ENCODE measurements at places on chromosomes 1 and 21. TPM values are rescaled to one million over a fixed set of nuclear protein-coding genes. Genes with fewer than 3 reads are reported as not detected.

NKAIN1 gene
- total RNA-seq, result 0.39 TPM

DNA sequence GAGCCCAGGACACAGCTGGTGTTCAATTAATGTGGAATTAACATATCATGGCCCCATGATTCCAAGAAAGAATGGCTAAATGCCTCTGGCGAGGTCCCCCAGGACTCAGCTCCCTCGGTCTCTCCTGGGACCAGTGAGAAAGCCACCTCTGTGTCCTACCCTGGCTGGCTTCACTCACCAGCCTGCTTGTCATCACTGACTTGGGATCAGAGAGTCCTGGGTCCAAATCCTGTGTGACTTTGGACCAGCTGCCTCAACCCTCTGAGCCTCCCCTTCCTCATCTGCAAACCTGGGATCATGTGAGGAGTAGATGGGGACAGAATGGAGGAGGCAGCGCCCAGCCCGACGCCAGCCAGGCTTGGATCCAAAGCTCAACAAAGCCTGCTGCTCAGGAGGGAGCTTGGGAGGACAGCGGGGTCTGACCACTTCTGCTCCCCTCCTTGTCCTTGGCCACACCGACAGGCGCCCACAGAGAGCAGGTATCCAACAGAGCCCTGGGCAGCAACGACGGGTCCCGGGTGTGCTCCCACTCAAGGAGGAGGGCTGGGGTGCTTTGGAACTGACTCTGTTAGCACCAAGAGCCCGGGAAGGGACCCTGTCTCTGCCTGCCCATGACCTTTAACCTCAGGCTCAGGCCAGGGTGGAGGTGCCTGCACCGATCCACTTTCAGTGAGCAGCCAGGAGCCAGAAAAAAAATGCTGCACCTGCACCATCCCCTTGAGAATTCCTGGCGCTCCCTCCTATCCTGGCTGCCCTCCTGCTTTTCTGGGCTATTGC lies 3.2 kb downstream of the SH2D5 start:
- no peak for DNase-seq

DNA sequence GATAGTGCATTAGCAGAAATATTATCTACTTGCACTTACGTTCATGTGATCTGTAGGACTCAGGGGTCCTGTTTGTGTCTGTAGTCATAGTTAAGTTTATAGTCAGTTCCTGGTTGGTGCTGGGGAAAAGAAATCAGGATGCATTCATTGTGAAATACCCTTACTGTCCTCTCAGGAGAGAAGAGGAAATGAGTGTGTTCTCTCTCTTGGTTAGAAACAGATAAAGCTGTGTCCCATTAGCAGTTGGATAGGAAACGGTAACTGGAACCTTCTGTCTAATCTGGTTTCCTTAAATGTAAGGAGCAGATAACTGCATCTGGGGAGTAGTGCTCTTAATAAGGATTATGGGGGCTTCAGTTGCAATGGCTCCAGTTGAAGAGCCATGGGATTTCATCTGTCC lies 8.9 kb downstream of the SDCCAG8 start:
- peak; percentile 42 for DNase-seq

DNA sequence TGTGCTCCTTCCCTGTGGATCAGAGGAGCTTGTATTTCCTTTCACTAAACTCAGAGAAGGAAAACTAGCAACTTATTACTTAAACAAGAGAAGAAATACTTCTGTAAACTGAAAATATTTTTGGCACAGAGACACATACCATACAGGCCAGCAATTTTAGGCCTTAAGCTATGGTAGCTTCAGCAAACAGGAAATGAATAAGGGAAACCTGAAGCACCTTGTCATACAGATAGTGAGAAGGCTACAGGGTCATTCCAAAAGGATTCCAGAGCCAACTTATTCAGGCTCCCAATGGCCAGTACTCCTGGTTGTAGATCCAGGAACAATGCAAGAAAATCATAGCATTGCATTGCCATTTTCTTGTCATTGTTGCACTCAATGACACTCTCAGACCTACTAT lies 9.1 kb upstream of the KYAT3 start:
- no peak for DNase-seq

S100A7A gene
- 0.30 TPM for total RNA-seq

GRCh38 chr1:66777831-66778230 lies 23.2 kb downstream of the INSL5 start:
- DNase-seq, result no peak

EMC1 gene
- total RNA-seq, result 32.5 TPM

DNA sequence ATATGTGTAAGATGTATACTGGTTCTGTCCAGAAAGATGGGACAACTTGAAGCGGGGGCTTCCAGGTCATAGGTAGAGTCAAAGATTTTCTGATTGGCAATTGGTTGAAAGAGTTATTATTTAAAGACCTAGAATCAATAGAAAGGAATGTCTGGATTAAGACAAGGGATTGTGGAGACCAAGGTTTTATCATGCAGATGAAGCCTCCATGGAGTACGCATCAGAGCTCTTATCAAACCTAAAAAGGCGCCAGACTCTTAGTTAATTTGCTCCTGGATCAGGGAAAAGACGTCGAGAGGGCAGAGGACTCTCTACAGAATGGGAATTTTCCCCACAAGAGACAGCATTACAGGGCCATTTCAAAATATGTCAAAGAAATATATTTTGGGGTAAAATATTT lies 23.7 kb upstream of the ETV3 start:
- no peak for DNase-seq

DNA sequence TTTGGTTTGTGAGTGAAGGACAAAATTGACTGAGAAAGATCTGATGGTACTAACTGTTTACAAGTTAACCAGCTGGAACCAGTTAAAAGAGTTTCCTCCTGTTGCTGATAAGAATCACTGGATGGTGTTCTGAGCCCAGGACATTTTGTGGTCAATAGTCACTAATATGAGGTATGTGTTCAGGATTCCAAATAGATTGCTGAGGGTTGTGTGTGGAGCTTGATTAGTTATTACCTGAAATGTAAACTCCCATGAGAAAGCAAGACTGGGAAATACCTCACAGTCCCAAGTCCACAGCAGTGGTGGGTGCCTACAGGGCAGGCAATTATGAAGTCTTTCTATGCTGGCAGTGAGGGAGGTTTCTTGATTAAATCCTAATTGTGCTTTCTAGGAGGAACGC lies 164.6 kb downstream of the DNM3 start:
- no peak for DNase-seq

DNA sequence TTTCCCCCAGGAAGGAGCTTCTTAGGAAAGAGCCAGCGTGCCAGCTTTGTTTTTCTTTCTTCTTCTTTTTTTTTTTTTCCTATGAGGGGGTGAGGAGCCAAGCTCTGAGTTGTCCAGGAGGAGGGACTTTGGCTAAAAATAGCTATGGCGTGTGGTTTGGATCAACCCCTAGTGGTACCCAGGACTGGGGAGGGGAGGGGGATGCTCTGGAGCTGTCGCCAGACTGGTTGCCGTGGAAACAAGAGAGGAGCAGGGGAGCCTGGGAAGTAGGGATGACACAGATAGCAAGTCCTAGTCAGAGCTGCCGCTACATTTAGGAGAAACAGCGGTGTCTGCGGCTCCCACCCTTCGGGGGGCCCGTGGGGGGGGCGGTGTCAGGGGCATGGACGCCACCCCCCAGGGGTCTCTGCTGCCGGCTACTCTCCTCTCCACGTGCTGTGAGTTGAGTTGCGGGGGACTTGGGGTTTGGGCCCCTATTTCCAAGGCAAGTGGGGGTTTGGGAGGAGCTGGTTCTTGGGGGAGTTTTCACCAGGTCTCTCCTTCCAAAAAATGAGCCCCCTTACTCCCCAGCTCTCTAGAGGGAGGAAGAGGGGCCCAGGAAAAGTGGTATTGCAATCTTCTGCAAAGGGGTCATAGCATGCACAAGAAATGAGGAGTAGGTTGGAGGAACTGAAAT lies at the start of gene KCNJ9:
Gene KCNJ9 (plus strand): TSS at position 278 of the 676 bp plus-strand sequence. CDS start 2,493 bp downstream, outside the sequence.
- no peak for DNase-seq

PCAT6 gene
- not detected for total RNA-seq

OXCT2 gene
- 2.4 TPM for total RNA-seq

Measured in skin of body (tissue), 3 donors.